Omental fat pad (tissue), 4 donors: ENCODE measurements at places on chromosomes 12 and 14. TPM values are rescaled to one million over a fixed set of nuclear protein-coding genes. Genes with fewer than 3 reads are reported as not detected.
A peak's percentile ranks its signal among the peaks of the same experiment; 100 is the strongest.

ASCL4 gene
- not detected for total RNA-seq

BMP4 gene
- 26.1 TPM for total RNA-seq

TEP1 gene
- total RNA-seq = 29.8 TPM

PLXNC1 gene
- total RNA-seq = 4.2 TPM

ACOT6 gene
- total RNA-seq = 0.63 TPM

SMIM10L1 gene
- 7.4 TPM for total RNA-seq

KSR2 gene
- total RNA-seq = 0.16 TPM

SYT1 gene
- total RNA-seq = 3.1 TPM

CDKL1 gene
- total RNA-seq = 44.3 TPM

ACVR1B gene
- 22.6 TPM for total RNA-seq

KCNK13 gene
- total RNA-seq = 0.28 TPM

GRCh38 chr14:73149753-73150152 is 13.4 kb downstream of the PSEN1 start:
- no peak for DNase-seq

DNA sequence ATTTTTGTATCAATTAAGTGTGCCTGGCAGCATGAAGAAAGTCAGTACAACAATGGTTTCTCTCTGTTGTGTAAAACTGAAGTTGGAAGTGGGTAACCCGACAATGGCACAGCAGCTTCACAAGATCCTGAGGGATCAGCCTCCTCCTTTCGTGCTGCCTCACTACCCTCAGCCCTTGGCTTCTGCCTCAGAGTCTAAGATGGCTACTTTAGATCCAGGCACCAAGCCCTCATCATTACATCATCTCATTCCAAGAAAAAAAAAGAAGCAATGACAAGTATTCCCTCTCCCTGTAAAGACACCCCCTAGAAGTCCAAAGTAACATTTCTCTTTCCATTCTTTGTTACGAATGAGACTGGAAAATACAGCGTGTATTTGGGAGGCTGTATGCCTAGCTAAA is 92.6 kb downstream of the DNAI7 start:
- no peak for DNase-seq

DNA sequence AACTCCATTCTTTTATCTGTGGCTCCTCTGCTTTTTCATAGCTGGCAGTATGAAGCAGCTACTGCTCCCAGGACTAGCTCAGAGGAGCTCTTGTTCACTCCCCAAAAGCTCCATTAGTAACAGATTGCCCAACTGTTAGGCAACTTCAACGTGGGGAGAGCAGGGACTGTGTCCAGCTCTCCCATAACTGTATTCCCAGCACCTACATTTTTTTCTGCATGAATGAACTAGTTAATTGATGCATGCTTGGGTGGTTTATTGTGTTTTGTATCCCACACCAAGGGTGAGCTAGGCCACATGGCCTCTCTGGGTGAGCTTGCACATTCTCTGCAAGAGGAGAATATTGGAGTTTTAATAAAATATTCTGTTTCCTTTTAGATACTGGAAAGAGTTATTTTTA is 15.2 kb downstream of the STON2 start:
- no peak for DNase-seq

- no peak for DNase-seq
Observed at GRCh38 chr14:65414961-65415589, 2.5 kb downstream of the FUT8 start.

DNA sequence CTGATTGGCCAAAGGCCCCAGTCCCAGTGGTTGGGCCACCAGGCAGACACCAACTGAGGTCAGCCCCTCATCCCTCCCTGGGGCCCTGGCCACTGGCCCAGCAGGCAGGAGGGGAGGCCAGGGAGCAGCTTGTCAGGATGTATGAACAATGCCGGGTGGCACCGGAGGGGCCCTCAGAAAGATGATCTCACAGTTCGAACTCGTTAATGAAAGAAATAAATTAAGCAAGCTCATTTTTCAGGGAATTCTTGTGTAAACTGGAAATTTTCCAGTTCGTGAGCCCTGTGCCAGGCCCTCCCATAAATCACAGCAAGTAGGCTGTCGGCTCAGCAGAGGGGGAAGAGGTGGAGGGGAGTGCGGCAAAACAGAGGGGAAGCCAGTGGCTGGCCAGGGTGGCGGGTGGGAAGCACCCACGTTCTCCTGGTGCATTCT is 177.0 kb upstream of the VASH1 start:
- DNase-seq = no peak

DNA sequence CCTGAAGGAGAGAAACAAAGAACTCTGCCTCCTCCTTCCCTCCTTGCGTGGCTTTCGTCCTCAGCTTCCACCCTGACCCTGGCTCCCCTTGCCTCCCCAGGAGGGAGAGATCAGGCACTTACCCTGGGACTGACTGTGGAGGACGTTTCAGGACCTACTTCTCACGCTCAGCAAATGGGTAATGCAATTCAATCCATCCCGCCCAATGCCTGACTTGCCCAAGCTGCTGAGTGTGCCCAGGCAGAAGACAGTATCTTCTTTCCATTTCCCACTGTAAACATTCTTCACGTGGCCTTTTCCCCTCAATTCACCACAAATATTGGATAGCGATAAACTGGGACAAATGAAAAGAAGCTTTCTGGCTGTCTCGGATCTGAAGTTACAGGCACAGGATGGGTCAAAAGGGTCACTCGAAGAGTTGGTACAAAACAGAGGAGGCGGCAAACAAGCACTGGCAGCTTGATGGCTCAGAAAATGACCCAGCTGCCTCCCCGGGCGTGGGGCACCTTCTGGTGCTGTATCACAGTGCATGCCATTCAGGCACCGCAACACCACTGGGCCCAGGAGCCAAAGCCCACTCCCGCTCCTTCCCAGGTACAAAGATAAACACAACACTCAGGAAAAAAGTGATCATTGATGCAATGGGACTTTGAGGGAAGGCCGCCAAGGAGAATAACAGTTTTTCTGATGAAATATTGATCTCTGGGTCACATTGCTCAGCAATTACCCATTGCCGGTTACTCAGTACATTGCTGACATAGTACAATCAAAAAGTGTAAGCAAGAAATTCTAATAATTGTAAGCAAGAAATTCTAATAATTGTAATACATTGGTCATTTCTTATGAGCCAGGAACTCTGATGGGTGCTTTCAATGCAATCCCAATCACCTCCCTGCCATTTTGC is 65.8 kb downstream of the TRIM9 start:
- no peak for DNase-seq

DNA sequence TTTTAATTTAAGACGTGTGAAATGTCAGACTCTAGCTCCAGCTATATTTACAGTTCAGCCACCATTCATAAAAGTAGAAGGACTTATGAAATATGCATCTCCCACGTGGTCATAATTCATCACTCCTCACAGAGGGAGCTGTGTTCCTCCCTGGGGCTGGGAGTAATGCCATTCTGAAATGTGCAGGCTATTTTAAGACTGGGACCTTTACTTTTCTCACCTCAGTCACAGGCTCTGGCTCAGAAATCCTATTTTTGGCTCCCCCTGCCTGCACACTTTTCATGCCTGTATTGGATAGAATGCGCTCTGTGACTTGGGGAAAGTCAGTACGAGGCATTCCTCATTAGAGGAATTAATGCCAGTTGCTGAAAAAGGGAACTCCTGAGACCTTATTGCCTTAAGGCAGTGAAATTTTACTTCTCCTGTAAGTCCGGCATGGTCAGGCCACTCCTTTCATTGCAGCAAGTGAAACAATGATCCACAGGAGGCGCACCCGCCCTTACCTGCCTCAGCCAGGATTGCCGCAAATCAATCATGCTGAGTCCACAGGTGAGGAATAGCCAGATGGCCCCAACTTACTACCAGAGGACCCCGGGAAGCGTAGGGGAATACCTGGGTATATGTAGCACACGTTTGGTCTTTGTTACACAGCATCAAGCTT is 1133.2 kb upstream of the TMEM132C start:
- no peak for DNase-seq

DNA sequence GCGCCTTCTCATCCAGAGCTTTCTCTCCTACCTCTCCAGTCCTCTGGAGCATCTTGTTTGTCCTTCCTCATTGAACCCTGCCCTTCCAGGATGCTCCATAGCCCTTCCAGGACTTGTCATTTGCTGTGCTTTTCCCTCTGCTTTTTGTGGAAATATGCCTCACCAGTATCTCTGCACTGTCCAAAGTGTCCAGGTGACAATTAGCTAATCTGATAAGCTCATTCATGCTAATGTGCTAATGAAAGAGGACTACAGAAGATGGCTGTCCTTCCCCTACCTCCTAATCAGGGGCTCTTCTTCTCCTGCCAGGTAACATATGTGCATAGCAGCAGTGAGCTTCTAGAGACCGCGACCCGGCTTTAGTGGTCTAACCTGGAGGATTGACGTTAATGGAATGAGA is 58.4 kb upstream of the OTX2 start:
- DNase-seq = no peak

- no peak for DNase-seq
Observed at GRCh38 chr14:76830556-76830955, 4.3 kb downstream of the LRRC74A start.

- DNase-seq = peak; percentile 72
Observed at GRCh38 chr14:24365600-24366412, 2.2 kb upstream of the NFATC4 start.

DNA sequence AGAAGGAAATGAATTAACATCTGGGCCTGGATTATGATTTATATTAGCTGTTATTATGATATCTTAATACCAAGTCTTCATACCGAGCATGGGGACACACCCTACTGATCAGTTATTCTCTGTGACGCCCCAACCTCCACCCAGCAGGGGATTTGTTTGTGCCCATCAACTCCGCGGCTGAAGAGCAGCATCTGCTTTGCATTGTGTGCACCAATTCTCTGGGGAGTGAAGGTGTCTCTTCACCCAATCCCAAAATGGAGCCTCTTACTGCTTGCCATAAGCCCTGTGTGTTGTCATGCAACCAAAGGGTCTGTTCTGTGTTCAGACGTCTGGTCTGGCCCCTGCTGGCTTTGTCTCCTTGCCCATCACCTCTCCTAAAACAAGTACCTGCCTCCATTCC is 25.4 kb downstream of the DHRS2 start:
- no peak for DNase-seq

DNA sequence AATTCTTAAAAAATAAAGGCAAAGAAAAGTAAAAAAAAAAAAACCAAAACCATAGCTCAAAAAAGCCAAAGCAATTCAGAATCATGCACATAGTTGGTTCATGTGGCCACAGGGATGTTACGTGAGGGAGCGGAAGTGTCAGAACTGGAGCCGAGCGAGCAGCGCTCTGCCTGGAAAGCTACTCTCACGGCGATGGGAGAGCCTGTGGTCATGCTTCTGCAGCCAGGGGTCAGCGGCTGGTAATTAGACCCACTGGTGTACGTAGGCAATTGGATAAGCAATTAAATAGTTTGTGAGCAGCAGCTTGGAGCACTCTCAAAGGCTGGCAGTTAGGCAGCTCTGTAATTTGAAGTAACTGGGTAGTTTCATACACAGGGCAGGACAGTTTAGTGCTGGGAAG is 58.1 kb downstream of the TRHDE start:
- DNase-seq = no peak

- no peak for DNase-seq
Observed at GRCh38 chr14:94962166-94962575, 192.3 kb upstream of the GSC start.

- no peak for DNase-seq
Observed at GRCh38 chr12:102300824-102301461, 103.3 kb upstream of the PMCH start.

DNA sequence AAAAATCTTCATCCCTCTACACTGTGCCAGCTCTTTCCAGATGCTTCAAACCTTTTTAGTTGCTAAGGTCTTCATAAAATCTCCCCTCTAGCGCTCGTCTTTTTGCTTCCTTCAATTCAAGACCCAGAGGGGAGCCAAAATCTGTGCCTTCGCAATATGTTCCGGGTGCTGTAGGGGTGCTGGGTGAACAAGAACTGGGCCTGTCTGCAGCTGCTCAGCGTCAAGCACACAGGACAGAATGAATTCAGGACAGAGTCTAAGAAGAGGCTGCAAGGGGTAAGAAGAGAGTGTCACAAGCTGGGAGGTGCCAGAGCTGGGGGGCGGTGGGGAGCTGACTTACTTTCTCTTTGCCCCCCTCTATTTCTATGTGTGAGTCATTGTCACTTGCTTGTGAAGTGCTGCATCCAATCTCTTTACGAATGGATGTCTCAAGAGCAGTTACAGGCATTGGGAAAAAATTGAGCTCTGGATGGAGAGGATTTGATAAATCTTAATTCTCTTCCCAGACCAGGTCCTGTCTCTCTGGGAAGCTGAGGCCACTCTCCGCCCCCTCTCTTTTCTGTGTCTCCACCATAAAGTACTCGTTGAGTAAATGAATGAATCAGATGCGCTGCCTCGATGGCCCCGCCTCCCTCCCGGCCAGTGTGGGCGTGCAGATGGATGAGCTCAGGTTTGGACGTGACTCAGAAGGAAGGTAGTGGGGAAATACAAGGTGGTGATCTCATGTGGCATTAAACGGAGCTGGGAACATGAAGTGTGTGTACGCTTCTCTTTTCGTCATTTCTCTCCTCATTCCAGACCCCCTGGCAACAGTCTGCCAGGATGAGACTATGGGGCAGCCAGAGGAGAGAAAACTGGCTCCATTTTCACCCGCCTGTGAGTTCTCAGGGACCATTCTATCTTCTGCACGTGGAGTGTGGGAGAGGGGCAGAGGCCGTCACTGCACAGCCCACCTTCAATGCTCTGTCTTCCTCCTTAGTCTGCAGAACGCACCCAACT is 91.3 kb downstream of the TSPAN9 start:
- DNase-seq = peak; percentile 68

DNA sequence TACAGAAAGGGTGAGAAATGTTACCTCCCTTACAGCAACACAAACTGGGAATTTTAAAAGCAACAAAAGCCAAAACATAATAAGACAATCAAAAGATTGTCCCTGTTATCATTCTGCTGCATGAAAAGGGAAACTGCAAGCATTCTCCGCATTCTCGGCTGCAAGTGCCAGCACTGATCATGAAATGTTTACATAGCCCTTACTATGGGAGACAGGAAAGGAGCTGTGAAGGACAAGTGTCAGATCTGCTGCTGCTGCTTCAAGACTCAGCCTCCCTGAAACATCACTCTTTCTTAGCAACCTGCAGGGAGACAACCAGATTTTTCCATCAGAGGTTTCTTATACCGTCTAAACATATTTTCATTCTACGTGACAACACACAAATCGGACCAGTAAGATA is 20.1 kb downstream of the DENND5B start:
- DNase-seq = no peak

GRCh38 chr12:25186788-25187402 is 8.1 kb downstream of the DNAI7 start:
- DNase-seq = no peak

DNA sequence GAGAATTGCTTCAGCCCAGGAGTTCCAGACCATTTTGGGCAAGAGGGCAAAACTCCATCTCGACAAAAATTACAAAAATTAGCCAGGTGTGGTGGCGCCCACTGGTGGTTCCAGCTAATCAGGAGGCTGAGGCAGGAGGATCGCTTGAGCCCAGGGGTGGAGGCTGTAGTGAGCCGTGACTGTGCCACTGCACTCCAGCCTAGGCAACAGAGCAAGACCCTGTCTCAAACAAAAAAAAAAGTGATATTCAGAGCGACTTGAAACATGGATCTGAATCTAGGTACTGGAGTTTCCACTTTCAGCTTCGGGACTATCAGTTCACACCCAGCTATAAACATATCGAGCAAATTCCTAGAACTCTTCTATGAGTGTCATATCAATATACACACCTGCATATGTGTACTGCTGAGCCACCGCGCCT is 16.3 kb upstream of the RNF34 start:
- DNase-seq = no peak
